ENCODE measurements at places on chromosomes 1 and 21.

DNA sequence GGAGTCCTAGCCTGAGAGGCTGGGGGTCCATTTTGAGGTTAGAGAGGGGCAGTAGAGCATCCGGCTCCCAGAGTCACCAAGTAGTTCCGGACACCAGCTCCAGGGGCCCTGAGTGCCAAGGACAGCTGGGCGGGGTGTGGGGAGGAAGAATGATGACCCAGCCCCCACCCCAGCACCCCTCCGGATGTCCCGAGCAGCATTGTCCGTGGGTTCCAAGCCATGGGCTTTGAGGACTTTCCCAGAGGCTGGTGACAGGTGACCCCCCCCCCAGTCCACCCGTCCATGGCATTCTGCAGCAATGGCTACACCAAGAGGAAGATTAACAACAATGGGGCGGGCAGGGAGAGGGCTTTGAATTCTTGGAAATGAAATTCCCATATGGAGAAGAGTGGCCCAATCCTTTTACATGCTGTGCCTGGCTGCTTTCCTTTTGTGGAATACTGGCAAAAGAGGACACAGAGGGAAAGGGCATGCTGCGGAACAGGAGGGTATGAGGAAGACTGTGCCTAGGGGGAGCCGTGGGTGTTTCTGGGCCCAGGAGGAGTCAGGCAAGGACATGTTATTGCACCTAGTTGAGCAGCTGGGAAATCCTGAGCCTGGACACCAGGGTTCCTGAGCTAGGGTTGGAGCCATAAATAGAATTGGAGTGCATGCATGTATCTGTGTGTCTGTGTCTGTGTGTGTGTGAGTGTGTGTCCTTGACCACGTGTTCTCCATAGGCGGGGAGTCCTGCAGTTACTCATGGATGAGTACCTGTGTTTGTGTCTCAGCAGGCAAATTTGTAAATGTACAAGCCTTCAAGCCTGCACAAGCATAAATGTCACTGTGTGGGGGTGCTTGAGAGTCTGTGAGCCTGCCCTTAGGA is 956 bp downstream of the ATP1A2 start:
- DNase-seq, result no peak

DNA sequence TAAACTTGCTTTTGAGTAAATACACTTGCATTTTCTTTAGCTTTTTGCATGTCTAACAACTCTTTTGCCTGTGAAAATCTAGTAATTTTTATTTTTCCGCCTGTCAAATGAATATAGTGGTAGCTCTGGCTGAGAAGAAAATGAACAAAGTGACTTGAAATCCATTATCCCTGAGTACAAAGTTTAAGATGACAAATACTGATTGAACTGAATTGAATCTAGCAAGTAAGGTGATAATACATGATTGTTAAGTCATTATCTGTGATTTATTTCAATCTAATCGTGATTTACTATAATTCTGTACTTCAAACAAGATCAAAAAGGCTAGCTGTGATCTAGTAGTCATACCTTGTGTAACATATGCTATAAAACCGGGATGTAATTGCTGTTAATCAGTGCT is 42.8 kb downstream of the CHRM3 start:
- DNase-seq, result no peak

- peak; percentile 83 for DNase-seq
These were observed 13.2 kb upstream of the CELA3B start for GRCh38 chr1:21963477-21964217.

DNA sequence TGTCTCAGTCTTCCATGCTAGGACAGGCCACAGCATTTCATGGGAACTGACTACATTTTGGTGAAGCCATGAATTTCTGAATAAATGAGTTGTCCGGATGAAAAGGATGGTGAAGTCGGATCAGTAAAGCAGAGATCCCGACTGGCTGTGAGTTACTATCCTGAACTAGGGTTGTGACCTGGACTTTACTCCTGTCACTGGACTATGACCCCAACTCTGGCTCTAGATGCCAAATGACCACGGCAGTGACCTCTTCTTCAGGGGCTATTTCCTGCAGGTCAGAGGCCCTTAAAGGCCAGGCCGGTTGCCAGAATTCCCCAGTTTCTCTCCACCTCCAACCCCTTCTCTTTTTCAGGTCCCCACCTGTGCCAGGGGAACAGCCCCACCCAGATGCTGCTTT is 1.7 kb upstream of the NECTIN4 start:
- no peak for DNase-seq

DNA sequence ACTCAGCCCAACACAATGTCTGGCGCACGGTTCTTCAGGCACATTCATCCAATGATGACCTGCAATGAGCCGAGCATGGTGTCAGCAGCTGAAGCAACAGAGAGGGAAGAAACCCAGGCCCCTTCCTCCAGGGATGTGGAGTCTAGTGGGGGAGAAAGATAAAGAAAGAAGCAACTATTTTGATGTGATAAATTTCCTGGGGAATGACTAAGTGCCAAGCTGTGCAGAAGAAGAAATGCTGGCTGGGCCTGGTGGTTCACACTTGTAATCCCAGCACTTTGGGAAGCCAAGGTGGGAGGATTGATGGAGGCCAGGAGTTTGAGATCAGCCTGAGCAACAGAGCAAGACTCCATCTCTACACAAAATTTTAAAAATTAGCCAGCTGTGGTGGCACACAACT is 561.8 kb downstream of the KIF26B start:
- no peak for DNase-seq

DNA sequence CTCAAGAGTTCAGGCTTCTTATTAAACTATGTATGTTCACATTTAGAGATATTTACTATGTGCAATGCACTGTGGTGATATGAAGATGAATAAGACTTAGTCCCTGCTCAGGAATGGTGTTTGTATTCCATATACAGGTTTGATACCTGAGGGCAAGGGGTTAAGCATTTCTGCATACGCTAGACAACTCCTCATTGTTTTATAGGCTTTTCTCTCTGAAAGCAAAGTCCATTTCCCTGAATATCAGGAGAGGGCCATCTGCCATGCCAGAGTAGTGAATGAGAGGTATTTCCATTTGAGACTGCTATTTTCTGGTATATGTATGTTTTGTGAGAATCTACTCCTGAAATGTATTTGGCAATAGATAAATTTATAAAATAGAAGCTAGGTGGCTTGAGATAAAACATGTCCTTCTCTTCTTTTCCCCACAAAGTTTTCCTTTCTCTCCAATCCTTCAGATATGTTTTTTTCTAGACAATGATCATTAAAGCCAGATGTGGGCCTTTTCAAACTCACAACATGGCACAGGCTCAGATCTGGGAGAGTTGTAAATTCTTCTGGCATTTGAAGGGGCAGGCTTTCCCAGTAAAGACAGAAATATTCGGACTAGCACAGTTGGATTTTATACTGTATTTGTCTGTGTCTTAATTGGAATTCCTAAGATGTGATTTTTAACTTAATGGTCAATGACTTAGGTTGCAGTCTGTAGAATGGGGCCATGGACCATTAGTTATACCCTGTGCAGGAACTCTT is 73.3 kb upstream of the WDR26 start:
- no peak for DNase-seq

- no peak for DNase-seq
These were observed 7.5 kb downstream of the NBPF1 start for GRCh38 chr1:16605532-16606505.

- no peak for DNase-seq
These were observed 486.6 kb downstream of the AJAP1 start for GRCh38 chr1:5140962-5141361.

- peak; percentile 90 for DNase-seq
These were observed 9.2 kb downstream of the FCMR start for GRCh38 chr1:206912445-206913095.

DNA sequence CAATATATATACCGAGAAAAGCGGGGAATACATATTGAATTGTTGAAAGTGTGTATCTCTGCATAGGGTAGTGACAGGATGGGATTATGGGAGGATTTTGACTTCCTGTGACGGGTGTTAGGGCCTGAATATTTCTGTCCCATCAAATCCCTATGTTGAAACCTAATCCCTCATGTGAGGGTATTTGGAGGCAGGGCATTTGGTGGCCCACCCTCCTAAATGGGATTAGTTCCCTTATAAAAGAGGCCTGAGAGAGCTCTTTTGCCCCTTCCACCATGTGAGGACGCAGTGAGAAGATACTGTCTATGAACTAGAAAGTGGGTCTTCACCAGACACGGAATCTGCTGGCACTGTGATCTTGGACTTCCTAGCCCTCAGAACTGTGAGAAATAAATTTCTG is 137.3 kb downstream of the ZSCAN20 start:
- peak; percentile 88 for DNase-seq

- no peak for DNase-seq
These were observed 794.2 kb upstream of the ADGRL2 start for GRCh38 chr1:81006502-81006901.

DNA sequence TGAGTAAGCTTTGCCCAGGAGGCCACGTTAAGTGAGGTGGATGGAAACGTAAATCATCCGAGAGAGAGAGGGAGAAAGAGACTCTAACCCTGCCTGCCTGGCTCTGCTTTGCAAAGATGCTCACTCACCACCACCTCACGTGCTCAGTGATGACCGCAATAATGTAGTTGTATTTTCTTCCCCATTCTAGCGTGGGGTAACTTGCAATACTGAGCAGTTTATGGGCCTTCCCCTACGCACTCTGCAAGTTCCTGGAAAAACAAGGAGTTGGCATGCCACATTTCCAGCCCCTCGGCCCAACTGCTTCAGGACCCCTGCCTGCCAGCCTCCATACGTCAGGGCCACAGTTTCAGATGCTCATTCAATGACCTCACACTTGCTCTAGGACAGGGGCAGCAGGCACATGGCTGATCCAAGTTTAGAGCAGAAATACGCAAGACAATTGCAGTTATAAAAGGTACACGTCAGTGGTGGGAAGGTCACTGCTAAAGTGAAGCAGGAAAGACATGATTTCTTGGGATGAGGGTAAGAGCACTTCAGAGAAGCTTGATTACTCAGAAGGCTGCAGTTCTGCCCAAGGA is 112.5 kb upstream of the RAB4A start:
- no peak for DNase-seq

- no peak for DNase-seq
These were observed 4.5 kb upstream of the IL10RB start for GRCh38 chr21:33261635-33262034.

DNA sequence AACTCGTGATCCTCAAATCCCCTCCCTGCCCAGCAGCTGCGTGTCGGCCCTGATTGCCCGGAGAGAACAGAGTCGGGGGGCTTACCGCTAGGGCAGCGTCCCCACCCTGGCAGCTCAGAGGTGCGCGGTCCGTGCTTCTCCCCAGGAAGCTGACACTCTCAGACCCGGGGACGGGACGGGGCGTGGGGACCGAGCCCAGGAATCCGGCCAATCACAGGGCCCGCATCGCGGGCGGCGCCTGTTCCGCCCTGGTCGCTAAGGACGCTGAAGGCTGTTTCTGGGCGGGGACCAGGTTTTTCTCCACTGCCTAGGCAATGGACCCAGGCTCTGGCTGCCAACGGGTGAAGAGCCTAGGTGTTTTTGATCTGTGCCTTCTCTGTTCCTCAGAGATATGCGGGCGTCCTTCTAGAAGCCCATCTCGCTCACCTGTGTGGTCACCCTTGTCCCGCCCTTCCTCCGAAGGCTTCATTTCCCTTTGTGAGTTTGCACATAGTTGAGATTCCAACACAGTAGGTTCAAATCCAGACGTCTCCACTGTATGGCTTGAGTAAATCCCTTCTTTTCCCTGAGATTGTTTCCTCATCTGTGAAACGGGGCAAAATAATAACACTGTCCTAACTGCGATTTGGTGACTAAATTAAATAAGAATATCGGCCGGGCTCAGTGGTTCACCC is at the start of gene C1orf87:
Gene C1orf87, minus strand, starts transcription at position 166 of the 674 bp plus-strand sequence. CDS start 1,127 bp downstream, outside the sequence.
- no peak for DNase-seq

DNA sequence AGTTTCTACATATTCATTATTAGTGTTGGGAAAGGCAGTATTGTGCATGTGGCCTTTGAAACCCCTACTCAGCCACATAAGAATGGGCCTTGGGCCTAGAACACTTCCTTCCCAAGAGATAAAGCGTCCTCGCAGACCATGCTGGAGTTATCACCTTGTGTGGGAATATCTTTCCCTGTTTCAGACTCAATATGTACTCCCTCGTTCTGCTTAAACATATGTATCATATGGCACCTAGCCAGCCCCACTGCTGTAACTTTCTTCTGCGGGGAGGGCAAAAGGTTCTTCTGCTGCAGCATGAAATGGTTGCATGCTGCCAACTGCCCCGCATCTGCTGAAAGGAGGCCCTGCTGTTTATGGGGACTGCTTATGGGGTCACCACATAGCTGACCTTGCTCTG is 92.0 kb downstream of the CRB1 start:
- no peak for DNase-seq

GRCh38 chr1:149849947-149850360 is 49.4 kb upstream of the BOLA1 start:
- DNase-seq, result no peak

DNA sequence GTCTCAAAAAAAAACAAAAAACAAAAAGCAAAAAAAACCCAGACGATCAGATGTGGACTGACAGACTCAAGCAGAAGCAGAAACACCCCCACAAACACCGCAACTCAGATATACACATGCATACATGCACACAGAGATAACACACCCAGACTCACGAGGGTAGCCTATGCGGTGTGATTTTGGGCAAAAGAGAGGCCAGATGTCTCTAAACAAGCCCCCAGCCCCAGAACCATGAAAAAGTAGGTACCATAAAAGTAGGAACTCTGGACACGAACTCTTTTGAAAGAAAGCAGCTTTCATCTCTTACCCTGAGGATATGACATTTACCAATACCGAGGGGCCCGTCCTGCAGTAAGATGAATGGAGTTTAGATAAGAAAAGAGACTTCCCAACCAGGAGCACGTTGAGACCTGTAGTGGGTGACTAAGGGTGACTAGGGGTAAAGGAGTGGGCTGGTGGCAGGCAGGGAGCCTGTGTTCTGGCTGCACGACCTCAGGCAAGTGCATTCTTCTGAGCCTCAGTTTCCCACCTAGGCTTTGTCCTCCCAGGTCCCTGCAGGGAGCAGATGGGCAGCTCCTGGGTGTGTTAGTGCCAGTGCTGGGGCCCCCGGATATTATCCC is 1.5 kb upstream of the TINAGL1 start:
- DNase-seq, result no peak

DNA sequence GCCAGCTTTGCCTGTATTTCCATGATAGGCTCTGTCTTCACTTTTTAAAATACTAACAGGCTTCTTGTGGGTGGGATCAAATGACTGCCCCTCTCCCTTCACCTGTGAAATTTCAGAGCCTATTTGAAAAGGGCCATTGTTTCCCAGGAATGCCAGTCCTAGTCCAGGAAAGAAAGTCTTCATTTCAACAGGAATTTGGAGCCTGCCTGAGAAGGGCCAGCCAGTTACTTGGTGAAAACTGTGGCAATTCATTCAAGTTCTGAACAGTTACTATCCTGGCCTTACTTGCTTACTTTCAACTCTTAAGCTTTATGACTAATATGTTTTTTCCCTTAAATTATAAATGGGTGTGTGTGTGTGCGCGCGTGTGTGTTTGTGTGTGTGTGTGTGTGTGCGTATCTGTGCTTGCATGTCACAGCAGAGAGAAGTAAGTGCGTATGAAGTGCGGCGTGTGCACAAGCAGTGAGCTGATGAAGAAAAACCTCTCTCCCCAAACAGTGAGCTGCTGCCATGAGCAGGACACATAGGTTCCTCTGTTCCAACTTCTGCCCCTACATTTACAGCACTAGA is 67.5 kb upstream of the RNPC3 start:
- DNase-seq, result no peak

GRCh38 chr1:20711285-20712214 is 6.3 kb downstream of the KIF17 start:
- DNase-seq, result peak; percentile 80

Measured in NCI-H82 (cell line).